ACHN (cell line): ENCODE measurements at places on chromosomes 12 and 14.
A peak's percentile ranks its signal among the peaks of the same experiment; 100 is the strongest.

DNA sequence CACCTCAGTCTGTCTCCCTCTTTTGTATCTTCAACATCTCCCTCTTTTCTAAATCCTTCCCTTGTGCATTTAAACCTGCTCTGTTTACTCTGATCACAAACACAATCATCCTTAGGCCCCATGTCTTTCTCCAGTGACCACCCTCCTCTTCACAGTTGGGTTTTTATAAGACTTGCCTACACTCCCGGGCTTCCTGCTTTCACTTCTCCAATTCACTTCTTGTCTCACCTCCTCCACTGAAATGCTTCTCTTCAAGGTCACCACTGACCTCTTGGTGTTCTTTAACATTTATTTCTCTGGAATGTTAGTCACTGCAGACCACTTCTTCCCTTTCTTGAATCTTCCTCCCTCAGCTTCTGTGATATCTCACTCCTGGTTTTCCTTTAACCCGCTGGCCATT, 8.7 kb upstream of the SMCO2 start:
- no peak for DNase-seq

GRCh38 chr14:56580221-56580711, 668 bp downstream of the TMEM260 start:
- peak; percentile 26 for DNase-seq

DNA sequence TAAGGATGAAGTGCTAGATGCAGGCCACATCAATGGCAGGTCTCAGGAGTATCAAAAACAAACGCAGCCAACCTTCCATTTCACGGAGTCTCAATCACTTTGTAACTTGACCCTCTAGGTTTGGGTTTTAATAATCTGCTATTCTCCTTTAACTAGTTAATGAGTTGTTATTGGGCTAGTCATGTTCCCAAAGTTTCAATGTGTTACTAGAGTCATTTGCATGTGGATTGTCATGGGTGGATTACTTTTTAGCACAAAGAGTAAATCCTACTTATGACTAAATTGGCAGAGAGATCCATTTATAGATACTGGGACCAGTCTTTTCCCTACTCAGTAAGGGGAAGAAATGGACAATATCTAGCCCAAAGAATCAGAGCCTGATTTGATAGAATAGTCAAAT, 151.0 kb downstream of the BCAT1 start:
- DNase-seq: no peak

GRCh38 chr12:132140918-132141841, 2.9 kb downstream of the DDX51 start:
- no peak for DNase-seq

- DNase-seq: no peak
Observed at GRCh38 chr14:90911121-90911520, 94.9 kb upstream of the TTC7B start.

DNA sequence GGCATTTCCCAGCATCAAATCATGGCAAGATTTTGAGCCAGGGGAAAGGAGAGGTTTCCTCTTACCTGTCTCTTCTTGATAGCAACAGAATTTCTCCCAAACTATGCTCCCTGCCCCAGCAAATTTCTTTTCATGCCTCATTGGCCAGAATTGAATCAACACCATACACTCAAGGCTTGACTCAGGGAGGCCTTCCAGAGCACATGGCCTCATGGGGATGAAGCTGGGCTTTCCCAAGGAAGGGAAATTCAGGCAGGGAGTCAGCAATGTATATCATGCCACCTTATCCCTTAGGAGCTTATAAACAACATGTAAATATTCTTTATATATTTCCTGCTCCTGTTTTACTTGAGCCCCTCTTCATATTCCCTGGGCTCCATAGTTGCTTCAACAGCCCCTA, 62.1 kb downstream of the ARF6 start:
- no peak for DNase-seq

GRCh38 chr12:94141892-94142291, 6.5 kb upstream of the PLXNC1 start:
- no peak for DNase-seq

DNA sequence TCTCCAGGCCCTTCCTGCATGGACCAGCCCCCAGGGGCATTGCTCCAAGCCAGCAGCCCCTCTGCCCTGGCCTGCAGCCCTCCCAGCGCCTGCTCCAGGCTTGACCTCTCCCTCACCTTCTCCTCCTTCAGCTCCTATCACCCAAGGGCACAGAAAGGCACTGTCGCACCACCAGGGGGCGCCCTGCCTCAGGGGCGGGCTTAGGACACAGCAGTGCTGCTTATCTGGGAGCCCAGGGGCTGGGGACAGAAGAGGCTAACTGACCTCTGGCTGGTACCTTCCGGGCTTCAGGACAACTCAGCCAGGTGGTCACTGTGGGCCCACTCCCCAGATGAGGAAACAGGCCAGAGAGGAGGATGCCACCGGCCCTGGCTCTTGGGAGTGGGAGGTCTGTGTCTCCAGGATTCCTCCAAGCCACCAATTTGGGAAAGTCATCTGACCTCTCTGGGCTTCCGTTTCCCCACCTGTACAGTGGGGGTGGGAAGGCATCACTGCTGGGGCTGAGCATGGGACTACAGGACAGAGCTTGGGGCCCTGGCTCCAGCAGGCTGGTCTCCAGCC, 25.3 kb upstream of the GPR132 start:
- peak; percentile 79 for DNase-seq

DNA sequence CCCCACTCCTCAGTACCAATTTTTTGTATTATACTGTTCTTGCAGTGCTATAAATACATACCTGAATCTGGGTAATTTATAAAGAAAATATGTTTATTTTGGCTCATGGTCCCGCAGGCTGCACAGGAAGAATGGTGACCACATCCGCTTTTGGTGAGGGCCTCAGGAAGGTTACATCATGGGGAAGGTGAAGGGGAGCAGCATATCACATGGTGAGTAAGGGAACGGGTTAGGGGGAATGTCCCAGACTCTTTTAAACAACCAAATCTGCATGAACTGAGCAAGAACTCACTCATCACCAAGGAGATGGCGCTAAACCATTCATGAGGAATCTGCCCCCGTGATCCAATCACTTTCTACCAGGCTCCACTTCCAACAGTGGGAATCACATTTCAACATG, 40.0 kb downstream of the OSBPL8 start:
- no peak for DNase-seq

GRCh38 chr12:132170637-132171292, 26.5 kb downstream of the NOC4L start:
- DNase-seq: no peak

GRCh38 chr14:54354968-54355641, 41.7 kb upstream of the CDKN3 start:
- DNase-seq: no peak

GRCh38 chr14:35963209-35963608, 137.1 kb downstream of the BRMS1L start:
- peak; percentile 22 for DNase-seq

GRCh38 chr12:114185036-114185435, 218.9 kb upstream of the RBM19 start:
- DNase-seq: no peak

GRCh38 chr14:49614196-49614595, 6.2 kb downstream of the RPL36AL start:
- no peak for DNase-seq

- no peak for DNase-seq
Observed at GRCh38 chr14:20789230-20789813, 8.3 kb downstream of the RNASE6 start.

GRCh38 chr12:89542912-89543592, 17.2 kb upstream of the POC1B start:
- DNase-seq: peak; percentile 85

DNA sequence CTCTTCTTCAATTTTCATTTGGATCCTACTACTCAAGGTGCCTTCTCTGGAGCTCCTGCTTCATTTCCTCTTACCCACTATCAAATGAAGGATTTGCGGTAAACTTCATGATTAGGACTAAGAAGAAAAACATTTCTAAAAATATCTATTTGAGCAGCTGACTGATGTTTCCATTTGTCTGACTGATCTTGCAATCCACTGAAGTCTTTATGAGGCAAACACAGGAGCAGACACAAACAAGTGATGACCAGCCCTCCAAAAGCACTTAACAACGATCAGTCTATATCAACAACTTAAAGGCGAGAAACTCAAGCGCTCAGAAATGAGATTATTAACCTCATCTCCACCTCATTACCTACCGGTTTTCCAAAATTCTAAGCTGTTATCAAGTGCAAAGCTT, 26.2 kb downstream of the OSBPL8 start:
- DNase-seq: no peak

GRCh38 chr12:67275380-67275913, 6.3 kb downstream of the CAND1 start:
- DNase-seq: no peak

GRCh38 chr12:56749853-56750252, 2.3 kb downstream of the PRIM1 start:
- DNase-seq: no peak

DNA sequence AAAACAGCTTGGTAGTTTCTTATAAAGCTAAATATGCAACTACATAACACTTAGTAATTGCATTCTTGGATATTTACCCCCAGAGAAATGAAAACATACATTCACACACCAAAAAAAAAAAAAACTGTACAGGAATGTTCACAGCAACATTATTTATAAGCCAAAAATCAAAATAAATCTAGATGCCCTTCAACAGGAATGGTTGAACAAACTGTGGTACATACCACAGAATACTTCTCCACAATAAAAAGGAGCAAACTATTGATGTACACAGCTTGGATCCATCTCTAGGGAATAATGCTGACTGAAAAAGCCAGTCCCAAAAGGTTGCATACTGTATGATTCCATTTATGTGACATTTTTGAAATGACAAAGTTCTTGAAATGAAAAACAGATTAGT, 62.1 kb upstream of the SLC38A4 start:
- no peak for DNase-seq

DNA sequence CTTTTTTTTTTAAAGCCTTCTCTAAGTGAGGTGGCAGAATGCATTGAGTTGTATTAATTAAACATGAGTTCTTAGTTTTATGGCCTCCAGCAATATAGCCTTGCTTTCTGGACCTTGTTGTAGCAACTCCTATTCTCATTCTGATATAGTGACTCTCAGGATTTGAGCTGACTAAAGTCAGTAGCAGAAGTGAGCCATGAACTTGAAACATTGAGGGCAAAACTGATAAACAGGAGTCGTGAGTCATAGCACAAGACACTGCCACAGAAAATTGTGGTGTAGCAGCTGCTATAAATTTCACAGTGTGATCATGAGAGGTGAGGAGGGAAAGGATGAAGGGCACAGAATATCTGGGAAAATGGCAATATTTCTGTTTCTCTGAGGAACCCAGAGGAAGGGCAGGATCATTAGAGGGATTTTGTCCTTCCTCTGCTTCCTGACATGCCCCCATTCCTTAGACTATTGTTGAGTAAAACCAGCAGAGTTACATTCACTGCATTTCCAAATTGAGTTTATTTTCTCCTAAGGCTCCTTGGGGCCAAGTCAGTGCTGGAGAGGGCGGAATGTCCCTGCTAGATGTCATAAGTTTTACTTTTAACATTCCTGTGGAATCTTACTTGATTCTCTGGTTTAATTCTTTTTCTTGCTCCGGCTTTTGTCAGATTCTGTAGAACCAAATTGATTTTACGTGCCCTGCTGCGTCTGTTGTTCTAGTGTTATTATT, 7.5 kb downstream of the KLRG1 start:
- DNase-seq: peak; percentile 35

DNA sequence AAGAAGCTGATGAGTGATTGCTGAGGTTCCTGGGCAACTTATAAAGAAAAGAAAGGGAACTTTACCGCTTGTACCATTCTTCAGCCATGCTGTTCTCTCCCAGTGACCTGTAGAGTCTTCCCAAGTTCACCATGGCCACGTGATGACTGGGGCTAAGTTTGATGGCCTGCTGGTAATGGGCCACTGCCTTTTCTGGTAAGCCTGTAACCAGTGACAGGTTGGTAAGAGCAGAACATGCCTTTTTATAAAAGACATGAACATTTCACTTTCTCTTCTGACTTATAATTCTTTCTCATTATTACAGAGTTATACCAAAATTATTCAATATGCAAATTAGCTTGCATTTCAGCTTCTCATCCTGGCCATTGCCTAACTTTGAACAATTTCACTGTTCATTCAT, 20.9 kb upstream of the OVCH1 start:
- DNase-seq: no peak
